ENCODE measurements at places on chromosomes 2 and 18. TPM values are rescaled to one million over a fixed set of nuclear protein-coding genes. Genes with fewer than 3 reads are reported as not detected.

NAT8 gene
- polyA plus RNA-seq: 0.48 TPM

LIMS4 gene
- 2.5 TPM for polyA plus RNA-seq

IWS1 gene
- polyA plus RNA-seq: 28.1 TPM

CYP1B1 gene
- 11.7 TPM for polyA plus RNA-seq

DPYSL5 gene
- 0.16 TPM for polyA plus RNA-seq

RETREG2 gene
- 74.4 TPM for polyA plus RNA-seq

Measured in ovary (tissue), 10 donors.